ENCODE measurements at places on chromosomes 6 and 20. TPM values are rescaled to one million over a fixed set of nuclear protein-coding genes. Genes with fewer than 3 reads are reported as not detected.

The GABRR1 gene
- total RNA-seq = not detected

The SLC52A3 gene
- not detected for total RNA-seq

DNA sequence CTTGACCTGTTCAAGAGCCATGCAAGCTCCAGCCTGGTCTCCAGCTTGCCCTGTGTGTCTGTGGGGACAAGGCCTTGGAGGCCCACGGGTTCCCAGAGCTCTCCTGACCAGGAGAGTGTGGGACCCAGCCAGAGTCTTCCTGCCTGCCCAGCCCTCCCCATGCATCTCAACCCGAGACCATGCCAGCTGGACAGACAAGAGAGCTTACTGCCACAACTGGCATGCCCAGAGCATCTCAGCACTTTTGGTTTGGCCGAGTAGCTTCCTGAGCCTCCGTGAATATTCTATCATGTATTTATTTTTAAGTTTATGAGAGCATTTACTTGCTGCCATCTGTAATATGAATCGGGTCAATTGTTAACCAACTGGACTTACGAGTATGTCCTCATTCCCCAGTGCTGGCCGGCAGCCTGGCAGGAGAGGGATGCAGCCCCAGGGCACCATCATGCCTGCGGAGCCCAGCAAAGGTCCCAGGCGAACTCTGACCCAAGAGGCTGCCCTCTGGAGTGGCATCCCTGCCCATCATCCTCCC is 14.9 kb downstream of the IP6K3 start:
- DNase-seq = no peak

The NHSL1 gene
- 7.4 TPM for total RNA-seq

The EPB41L2 gene
- 129 TPM for total RNA-seq

GRCh38 chr6:53931086-53931485 is 136.3 kb downstream of the LRRC1 start:
- DNase-seq = no peak

DNA sequence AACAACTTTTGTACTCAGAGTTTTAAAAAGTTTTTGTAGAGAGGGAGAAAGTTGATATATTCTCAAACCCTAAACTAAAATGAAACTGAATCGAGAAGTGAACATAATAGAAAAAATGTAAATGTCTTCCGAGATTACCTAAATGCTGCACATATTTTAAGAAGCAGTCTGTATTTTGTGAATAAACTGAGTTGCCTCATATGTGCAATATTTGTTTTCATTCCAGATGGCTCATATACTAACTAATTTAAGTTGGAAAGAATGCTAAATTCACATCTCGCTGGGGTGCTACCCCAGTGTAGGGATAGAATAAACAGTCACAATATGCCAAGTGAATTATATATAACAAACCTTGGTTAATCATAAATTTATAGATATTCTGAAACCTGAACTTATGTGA is 285.9 kb upstream of the THEMIS start:
- no peak for DNase-seq

- DNase-seq = no peak
Observed at GRCh38 chr20:49999329-49999728, 16.5 kb downstream of the SNAI1 start.

GRCh38 chr6:121686611-121687023 is 251.2 kb downstream of the GJA1 start:
- no peak for DNase-seq

The EDN1 gene
- total RNA-seq = 9.5 TPM

DNA sequence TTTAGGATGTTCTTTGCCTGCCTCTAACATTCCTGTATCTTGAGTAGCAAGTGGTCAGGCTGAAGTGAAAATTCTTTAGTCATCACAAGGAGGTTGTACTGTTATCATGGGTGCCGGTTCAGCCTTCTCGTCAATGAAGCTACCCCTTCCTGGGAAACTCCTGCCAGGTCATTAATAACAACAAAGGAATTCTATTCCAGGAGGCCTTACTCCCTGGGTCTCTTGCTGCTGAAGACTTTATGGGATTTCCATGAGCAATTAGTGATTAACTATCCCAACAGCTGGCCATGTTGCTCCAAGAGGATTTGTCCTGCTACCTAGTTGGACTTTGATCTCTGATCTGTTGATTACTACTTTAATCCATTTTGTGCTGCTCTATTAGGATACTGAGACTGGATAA is 62.7 kb upstream of the ELOVL5 start:
- no peak for DNase-seq

The SRXN1 gene
- total RNA-seq = 25.8 TPM

The OXT gene
- not detected for total RNA-seq

DNA sequence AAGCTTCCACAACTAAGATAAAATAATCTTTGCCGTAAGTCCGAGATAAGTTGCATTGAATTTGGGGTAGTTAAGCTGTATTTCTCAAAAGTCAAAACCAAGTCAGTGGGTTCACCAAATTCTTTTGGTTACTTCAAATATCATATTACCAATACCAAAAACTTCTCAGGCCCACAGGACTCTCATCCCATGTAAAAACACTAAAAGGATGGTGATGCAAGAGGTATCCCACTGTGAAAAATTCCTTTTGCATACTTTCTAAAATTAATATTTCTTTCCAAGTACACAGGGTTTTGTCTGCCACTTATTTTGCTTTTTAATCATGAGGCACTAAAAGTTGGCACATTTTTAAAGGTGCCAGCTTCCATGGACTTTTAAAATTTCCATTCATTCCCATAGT is 151.3 kb downstream of the GJA10 start:
- DNase-seq = no peak

The RSPH4A gene
- total RNA-seq = 1.1 TPM

DNA sequence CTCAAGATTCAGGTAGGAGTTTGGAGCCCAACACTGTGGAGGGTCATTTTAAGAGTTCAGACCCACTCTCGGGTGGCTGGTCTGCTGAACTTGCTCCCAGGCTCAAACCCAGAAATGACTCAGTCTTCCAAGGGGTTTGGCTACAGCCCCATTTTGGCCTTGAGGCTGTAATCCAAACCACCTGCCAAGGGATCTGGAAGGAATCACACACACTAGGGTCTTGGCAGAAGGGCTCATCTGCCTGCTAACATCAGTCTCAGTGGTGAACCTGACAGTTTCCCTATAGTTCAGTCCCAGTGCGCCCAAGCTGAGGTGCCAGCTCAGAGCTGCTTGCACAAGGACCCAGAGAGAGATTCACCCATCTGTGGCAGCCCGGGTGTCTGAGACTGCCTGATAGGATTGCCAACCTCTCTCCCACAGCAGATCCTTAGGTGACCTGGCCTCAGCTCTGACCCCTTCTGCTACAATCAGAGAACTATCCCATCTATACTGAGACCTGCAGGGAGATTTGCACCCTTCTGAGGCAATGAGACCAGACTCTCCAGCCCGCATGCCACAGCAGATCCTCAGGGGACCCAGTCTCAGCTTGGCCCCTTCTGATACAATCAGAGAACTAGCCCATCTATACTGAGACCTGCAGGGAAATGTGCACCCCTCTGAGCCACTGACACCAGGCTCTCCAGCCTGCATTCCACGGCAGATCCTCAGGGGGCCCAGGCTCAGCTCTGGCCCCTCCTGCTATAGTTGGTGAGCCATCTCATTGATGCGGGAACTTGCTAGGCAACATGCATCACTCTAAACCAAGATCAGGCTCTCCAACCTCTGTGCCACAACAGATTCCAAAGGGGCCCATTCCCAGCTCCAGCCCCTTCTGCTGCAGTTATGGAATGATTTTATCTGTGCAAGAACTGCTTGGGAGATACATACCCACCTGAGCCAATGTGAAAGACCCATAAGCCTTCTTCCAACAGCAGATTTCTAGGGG is 48.2 kb downstream of the THBS2 start:
- peak; percentile 78 for DNase-seq

- no peak for DNase-seq
Observed at GRCh38 chr6:160004419-160005175, 35.7 kb downstream of the IGF2R start.

The EFCAB8 gene
- total RNA-seq = 0.83 TPM

GRCh38 chr20:38209736-38210405 is 44.8 kb upstream of the TGM2 start:
- DNase-seq = no peak

GRCh38 chr20:50282592-50283241 is 92.1 kb downstream of the CEBPB start:
- DNase-seq = no peak

- no peak for DNase-seq
Observed at GRCh38 chr20:9099372-9099771, 30.5 kb downstream of the PLCB4 start.

DNA sequence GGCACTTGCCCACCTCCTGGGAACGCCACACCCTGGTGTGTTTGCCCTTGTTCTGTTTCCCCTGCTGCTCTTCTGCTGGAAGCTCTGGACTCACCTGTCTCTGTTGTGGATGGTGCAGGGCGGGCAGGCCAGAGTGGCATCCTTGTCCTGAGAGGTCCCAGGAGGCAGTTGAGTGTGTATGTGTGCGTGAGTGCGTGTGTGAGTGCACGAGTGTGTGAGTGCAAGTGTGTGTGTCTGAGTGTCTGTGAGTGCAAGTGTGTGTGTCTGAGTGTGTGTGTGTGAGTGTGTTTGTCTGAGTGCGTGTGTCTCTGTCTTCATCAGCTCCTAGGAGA is 12.2 kb downstream of the IGF2R start:
- DNase-seq = no peak

GRCh38 chr20:23302801-23303200 is 47.8 kb upstream of the NXT1 start:
- peak; percentile 25 for DNase-seq

GRCh38 chr6:6969761-6970223 is 138.0 kb upstream of the RREB1 start:
- no peak for DNase-seq

DNA sequence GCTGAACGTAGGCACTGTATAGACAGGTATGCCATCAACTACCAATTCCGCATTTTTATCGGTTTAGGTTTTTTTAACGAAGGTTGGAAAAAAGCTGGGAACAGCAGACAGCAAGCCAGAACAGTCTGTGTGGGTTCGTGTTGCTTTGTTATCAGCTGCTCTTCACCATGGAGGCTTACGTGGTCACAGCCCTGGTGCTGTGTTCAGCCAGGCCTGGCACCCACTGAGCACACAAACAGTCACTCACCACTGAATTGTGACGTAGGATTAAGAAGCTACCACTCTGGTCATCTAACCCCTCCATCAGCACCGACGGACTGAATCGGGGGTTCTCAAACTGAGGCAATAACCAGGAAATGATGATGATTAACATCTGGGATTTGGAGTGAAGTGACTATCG is 13.2 kb downstream of the FAM210B start:
- no peak for DNase-seq

The SMLR1 gene
- total RNA-seq = not detected

GRCh38 chr20:38537176-38537575 is 43.8 kb upstream of the ADIG start:
- no peak for DNase-seq
